Lung (tissue), 17 donors: ENCODE measurements at places on chromosomes 1 and 21. TPM values are rescaled to one million over a fixed set of nuclear protein-coding genes. Genes with fewer than 3 reads are reported as not detected.

The PCSK9 gene
- total RNA-seq: 47.2 TPM

The CLIC6 gene
- total RNA-seq: 35.4 TPM

The DNAJB4 gene
- 30.5 TPM for total RNA-seq

The SLC30A10 gene
- not detected for total RNA-seq

The OLIG2 gene
- 0.18 TPM for total RNA-seq

DNA sequence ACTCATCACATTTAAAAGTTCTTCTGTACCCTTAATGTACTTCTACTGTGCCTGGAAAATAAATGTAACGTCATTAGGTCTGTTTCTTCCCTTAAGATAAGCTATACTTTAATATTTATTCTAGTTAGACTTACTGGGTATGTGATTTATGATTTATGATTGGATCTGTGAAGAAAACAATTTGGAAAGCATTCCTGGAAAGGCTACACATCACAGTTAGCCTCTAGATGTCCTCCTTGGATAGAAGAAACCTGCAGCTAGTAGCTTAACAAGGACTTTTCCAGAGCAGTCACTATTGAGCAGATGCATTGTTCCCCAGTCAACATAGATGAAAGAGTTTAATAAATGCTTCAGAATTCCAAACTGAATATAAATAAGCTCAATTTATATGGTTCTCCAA, 22.2 kb upstream of the ABL2 start:
- no peaks in the 10 kb centered on the region for H3K36me3 ChIP-seq
- H3K27ac ChIP-seq: no peak overlapping the region
- no peak overlapping the region for H3K4me3 ChIP-seq
- no peaks in the 10 kb centered on the region for H3K4me1 ChIP-seq

DNA sequence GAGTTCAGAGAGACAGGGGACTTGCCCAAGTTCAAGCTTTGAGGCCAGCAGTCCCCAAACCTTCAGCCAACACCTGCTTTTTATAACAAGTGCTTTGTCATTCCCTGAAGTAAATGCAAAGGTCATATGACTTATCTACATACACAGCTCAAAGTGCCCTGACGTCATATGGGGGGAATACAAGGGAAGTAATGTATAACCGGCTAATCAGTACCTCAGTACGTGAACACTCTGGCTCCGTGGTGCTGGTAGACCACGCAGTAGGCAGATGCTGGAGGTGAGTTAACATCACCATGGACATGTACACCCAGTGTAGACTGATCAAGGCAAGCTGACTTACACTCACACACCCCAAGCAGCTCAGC, 60.0 kb downstream of the BACE2 start:
- DNase-seq: no peak
- H3K4me1 ChIP-seq: no peaks in the 10 kb centered on the region
- no peaks in the 10 kb centered on the region for H3K27me3 ChIP-seq
- H3K4me3 ChIP-seq: no peak overlapping the region
- H3K27ac ChIP-seq: no peak overlapping the region

DNA sequence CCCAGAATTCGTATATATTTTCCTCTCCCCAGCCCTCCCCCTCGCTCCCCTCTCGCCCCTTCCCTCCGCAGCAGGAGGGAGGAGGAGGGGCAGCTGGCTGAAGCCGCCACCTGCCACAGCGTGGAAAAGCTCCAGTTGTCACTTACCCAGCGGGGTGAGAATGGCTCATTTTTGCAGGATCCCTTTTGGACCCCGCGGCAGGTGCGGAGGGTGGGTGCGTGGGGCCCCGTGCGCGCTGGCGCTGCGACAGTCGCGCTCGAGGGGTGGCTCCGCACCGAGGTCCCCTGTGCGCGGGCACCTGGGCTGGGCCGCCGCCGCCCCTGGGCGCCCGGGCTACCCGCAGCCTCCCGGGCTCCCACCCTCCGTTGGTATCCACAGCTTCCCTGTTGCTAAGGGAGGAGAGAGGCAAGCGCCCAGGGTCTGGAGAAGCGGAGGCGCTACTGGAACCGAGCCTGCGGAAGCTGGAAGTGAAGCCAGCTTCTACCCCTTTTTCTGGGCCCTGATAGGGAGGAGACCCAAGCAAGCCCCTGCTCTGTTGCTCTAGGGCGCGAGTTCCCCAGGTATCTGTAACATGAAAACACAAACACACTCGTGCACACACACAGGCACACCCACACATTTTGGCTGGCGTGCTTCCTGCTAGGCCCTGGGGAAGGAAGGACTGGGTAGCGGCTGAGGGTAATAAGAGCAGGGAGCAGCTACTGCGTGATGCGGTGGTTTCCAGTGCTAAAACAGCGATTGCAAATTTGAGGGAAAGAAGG, at the start of gene ERICH3:
Gene ERICH3, minus strand, starts transcription at position 442 of the 761 bp plus-strand sequence. Its CDS starts 273 bp downstream, at position 169.
- no peak within 1 kb of the TSS for H3K27ac ChIP-seq
- H3K4me3 ChIP-seq: no peak within 1 kb of the TSS
- DNase-seq: peak; percentile 2
- H3K4me1 ChIP-seq: no peaks in the 10 kb centered on the region
- peaks cover 2% of the 10 kb centered on the region for H3K27me3 ChIP-seq
- no peaks in the 10 kb centered on the region for H3K36me3 ChIP-seq

- no peaks in the 10 kb centered on the region for H3K4me1 ChIP-seq
- DNase-seq: no peak
- no peak overlapping the region for H3K4me3 ChIP-seq
- no peaks in the 10 kb centered on the region for H3K27me3 ChIP-seq
- H3K36me3 ChIP-seq: no peaks in the 10 kb centered on the region
- no peak overlapping the region for H3K27ac ChIP-seq
Measured at GRCh38 chr1:232302376-232303221, 327.3 kb downstream of the SIPA1L2 start.

DNA sequence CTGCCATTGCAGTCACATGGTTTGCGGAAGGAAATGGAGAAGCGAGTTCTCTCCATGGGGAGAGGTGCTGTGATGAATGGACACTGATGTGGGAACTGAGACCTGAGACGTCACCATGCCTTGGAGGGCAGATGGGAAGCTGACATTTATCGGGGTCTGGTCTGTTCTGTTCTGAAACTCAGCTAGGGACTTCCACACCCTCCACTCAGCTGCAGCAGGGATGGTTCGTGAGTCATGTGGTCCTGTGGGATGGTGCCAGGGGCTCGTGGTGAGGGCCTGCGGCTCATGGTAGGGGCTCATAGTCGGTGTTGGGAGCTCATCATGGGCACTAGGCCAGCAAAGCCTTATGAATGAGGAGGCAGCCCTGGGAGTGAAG, 6.1 kb downstream of the GPR137B start:
- no peaks in the 10 kb centered on the region for H3K27me3 ChIP-seq
- H3K4me3 ChIP-seq: no peak overlapping the region
- H3K36me3 ChIP-seq: no peaks in the 10 kb centered on the region

DNA sequence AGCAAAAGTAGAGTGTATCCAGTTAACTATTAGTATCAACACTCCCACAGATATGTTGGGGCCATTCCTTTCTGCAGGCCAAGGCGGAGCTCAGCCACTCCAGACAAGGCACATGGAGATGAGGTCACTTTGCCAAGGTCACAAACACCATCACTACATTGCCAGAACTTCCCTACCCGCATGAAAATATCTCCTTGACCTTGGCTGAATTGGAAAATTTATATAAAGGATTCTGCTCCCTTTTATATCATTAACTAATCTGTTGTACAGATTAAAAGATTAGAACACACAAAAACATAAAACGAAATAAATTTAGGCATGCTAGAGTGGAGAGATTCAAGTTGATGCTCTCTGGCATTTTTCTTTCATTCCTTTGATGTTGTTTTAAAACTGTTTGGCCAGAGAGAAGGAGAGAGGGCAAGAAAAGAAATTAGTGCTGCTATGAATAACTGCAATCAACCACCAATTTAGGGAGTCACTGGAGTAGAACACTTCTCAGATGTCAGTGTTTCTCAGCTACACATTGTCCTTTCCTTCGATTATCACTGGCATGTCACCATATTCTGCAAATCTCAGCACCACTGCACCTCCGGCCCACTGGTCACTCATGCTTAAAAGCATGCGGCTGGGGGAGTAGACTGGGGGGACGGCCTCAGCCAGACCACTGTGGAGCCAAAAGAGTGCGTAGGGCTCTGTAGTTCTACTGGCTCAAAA, 78.7 kb upstream of the ATP1B1 start:
- H3K36me3 ChIP-seq: no peaks in the 10 kb centered on the region
- no peak overlapping the region for H3K4me3 ChIP-seq
- no peaks in the 10 kb centered on the region for H3K27me3 ChIP-seq
